Right hindlimb (tissue), 1 donor: ENCODE measurements at places on chromosomes 2 and 18.

- no peak for DNase-seq
These were observed 72.3 kb upstream of the ATG16L1 start for GRCh38 chr2:233178994-233179847.

- peak; percentile 83 for DNase-seq
These were observed 64.0 kb upstream of the MAPRE2 start for GRCh38 chr18:34976899-34977837.

- DNase-seq: no peak
These were observed 7.9 kb upstream of the CKAP2L start for GRCh38 chr2:112772322-112772721.

DNA sequence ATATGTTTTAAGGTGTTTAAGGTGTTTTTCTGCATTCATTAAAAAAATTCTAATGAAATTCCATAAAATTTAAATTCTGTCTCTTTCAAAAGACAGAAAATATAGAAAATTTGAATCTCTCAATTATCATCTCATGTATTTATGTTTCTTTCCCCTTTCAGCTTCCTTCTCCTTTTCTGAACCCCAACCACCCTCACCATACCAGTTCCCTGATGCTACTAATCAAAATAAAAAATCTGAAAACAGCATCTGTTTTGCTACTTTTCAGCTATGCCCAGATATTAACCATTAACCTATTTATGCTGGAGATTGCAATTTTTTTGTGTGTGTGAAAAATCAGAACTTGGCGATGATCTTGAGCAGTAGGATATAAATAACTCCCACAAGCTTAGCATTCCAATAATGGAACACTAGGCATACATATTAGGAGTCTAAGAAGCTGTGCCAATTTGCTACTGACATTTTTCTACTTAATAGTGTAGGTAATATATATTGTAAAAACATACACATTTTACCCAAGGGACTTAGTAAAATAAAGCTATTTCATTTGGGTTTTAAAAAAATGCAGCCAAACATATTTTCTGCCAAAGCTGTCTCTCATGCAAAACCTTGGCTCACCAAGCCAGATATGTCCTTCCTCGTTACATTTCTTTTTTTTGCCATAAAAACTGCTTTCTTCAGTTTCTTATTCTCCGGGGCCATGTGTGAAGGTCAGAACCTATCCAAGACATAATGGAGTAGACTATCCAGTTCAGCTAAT is 32.6 kb upstream of the AGPS start:
- DNase-seq: no peak

DNA sequence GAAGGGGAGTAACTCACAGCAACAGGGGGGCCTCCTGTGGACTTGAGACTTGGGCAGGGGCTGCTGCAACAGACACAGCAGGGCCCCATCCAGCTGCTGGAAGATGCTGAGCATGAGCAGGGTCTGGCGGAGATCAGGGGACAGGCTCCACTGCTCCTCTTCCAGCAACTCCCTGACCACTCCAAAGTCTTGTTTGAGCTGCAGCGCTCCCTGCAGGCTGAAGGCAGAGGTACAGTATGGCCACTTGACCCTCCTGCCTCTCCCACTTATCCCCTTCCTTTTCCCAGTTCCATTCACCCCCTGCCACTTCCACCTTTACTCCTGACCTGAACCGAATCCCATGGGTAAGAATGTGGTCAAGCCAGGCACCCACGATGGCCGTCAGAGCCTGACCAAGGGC is 2.4 kb upstream of the MRPL53 start:
- DNase-seq: no peak

DNA sequence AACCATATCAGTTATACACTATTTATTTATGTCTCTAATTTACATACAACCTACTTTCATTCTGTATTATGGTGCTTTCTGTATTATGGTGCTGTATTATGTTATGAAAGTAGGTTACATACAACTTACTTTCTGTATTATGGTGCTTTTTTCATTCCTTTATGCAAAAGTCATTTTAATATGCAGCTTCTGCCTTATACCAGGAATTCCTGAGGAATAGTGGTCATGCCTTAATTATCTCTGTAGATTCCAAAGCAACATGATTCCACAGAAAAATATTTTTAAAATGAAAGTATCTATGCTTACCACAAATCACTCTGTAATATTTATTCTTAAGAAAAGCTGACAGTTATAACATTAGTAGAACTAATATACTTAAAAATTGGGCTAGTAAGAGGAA is 922.0 kb upstream of the NRXN1 start:
- no peak for DNase-seq

GRCh38 chr2:99619151-99619550 is 129.3 kb upstream of the REV1 start:
- no peak for DNase-seq

DNA sequence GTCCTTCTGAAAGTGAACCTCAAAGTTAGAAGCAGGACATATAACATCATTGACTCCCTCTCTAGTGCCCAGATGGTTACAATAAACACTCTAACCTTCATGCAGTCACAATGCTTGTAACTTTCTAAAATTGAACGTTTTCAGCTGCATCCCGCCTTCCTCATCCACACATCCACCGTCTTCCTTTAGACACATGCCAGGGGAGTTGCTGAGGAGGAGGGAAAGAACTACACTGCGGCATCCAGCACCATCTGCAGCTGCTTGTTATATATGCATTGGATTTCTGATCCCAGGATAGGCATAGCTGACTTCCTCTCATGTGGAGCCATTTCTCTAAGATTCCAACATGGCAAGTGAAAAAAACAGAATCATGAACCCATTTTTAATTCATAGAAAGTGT is 96.8 kb downstream of the FBXO15 start:
- DNase-seq: no peak

DNA sequence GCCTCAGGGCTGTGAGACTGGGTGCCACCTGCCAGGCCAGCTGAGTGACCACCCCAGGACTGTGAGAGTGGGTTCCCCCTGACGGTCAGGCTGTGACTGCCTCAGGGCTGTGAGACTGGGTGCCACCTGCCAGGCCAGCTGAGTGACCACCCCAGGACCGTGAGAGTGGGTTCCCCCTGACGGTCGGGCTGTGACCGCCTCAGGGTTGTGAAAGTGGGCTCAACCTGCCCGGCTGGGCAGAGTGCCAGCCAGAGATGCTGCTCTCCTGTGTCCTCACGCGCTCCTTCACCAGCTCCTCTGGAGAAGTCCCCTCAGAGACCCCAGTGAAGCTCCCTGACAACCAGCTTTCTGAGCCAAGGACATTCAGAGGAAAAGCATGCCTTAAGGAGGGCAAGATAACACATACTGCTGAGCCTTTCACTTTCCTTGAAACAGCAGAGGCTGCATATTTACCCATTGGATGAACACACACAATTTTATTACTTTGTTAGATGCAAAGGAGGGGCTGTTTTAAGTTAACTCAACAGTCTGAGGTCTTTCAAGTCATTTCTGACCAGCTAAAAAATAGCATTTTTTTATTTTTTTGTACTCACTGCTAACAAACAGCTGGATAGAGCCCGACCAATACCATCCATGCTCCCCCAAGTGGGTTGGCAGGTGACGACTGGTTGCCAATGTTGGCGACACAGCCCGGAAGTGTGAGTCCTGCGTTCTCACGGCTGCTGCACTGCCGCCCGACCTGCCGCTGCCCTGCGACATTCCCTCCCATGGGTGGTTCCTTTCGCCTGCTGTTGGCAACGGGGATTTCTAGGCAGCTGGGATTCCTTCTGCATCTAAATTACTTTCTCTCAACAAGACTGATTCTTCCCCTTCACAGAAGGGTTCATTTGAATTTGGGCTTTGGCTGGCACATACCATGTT is 70.7 kb downstream of the NDUFA10 start:
- DNase-seq: no peak

DNA sequence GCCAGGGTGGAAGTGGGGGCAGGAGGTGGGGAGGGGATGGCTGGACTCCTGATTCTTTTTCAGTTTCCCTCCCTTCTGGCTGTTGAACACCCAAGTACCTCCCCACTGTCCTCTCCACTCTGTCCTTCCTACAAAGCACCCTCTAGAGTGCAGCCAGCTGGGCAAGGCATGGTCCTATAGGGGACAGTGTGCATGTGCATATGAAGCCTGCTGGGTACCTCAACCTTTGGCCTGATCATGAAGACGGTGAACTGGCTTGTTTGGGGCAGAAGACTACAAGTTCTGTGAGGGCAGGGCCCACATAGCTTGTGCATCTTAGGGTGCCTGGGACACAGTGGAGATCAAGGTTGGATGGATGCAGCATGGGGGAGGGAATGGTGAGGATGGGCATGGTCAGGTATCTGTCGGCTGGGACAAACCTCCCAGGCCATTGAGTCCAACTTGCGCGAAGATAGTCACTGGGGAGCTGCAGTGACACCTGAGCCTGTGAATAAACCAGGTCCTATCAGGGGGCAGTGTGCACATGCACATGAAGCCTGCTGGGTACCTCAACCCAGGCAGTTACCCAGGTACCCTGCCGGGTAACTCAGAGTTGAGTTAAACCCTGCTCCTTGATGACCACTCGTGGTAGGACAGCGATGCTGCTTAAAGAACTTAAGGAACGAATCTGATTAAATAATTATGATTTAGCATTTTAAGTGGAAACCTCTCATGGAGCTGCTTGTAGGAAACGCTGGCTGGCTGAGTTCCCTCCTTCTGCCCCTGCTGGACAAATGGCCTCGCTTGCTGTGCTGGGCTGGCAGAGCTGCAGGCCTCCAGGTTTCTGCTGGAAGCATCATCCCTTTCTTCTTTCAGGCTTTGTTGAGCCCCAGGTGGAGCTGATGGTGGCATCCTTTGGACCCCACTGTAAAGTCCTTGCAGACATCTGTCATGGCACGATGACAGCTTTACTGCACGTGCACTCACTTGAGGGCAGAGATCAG is 84.0 kb downstream of the POLR1A start:
- DNase-seq: peak; percentile 18

DNA sequence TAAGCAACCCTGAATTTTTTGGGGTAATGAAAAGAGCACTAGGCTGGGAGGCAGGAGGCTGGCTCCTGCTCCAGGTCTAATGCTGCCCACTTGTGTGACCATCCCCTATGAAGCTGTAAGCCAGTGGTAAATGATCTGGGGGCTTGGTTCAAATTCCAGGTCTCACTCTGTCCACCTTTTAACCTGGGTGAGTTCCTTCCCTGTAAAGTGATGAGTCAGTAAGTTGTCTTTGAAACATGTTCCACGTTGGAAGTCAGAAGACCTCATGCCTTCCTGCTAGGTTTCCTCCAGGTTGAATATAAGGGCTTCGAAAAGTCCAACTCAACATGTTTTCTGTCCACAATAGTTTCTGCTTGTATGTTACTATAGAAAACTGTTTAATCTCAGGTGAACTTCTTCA is 160.9 kb upstream of the MYT1L start:
- DNase-seq: no peak

- no peak for DNase-seq
These were observed 301.3 kb downstream of the ZNF407 start for GRCh38 chr18:74898965-74899364.

DNA sequence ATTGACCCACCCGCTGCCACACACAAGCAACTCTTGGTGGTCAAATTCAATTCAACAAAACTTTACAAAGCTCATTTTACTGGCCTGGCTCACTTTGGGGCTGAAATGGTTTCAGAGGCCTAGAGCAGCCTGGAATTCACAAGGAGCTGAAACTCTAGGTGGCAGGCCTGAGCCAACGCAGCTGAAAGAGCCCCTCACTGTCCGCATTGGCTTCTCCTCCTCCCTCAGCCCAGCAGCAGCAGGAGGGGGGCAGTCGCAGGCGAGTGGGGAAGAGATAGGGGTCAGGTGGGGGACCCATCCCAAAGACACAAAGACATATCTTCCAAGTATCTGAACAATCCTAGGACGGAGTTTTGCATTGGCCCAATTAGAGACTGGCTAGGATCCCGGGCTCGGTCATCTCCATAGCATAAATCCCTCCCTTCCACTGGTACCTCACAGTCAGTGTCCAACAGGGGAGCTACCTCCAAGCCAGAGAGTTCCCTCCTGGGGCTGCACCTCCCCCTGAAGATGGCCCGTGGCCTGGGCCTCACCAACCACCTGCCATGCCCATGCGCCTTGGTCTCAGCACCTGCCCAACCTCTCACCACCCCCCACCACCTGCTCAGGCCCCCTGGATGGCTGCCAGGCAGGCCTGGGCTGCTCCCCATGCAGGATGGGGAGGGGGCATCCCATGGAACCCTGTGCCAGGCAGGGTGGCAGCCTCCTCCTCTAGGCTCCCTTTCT is 113.4 kb downstream of the ZBTB7C start:
- no peak for DNase-seq

DNA sequence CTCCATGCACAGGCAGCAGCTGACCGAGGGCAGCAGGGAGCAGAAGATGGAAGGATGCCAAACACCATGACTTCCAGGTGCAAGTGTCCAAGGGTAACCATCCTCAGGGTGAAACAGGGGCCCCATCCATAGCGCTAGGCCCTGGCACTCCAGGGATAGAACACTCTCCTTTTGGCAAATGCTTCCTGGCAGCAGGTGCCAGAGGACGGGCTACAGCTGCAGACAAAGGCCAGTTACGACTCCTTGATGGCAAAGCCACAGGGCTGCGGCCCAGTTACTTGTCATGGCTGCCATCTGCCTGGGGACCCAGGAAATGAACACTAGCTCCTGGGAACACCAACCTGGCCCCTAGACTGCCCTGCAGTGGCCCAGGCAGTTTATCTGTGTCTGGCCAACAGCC is 178.8 kb downstream of the TMEM163 start:
- no peak for DNase-seq

GRCh38 chr2:84678214-84678613 is 161.9 kb downstream of the DNAH6 start:
- DNase-seq: no peak

DNA sequence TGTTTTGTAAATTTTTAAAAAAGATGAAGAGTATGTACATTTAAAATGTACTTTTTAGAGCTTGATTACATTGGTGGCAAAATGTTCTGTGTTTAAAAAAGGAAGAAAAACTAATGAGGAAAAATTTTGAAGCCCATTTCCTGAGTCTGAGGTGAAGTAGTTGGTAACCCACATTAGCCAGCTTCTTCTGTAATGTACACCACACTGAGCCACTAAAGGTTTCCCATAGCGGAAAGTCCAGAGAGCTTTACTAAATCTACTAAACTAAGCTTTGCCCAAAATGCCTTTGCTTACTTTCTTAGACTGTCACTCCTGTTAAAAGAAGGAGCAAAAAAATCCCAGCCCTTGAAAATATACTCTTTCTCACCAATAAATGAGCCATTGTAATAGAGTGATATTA is 804.8 kb upstream of the ZEB2 start:
- DNase-seq: no peak

DNA sequence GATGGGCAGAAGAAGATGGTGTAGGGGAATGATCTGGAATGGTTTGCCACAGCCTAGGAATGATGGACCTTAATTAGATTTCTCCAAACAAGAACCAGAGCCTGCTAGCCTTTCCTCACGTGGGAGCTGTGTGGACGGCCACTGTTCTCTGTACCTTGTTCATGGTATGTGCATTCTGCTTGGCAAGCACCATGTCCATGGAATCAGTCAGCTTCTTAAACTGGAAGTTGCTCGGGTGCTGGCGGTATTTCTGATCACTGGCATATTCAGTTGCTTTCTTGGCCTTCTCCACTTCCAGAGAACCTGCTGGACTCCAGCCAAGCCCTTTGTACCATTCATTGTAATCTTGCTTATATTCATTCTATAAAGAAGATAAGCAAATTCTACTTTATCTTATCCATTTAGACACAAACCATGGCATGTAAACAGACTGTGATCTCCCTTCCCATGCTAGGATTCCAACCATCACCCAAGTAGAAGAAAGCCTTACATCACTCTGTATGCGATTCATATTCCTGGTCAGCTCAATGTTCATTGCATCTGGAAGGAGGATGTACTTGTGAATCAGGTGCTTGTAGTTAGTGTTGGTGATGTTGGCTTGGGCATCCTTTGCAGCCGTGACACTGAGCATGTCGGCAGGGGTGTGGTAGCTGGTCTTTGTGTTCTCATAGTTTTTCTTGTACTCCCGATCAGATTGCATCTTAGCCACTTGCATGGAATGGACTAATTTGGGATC is 78.4 kb downstream of the NEB start:
- DNase-seq: no peak
